ENCODE measurements at places on chromosomes 3 and 15.

GRCh38 chr3:14150078-14150477 is 25.2 kb downstream of the TMEM43 start:
- no peak for DNase-seq

DNA sequence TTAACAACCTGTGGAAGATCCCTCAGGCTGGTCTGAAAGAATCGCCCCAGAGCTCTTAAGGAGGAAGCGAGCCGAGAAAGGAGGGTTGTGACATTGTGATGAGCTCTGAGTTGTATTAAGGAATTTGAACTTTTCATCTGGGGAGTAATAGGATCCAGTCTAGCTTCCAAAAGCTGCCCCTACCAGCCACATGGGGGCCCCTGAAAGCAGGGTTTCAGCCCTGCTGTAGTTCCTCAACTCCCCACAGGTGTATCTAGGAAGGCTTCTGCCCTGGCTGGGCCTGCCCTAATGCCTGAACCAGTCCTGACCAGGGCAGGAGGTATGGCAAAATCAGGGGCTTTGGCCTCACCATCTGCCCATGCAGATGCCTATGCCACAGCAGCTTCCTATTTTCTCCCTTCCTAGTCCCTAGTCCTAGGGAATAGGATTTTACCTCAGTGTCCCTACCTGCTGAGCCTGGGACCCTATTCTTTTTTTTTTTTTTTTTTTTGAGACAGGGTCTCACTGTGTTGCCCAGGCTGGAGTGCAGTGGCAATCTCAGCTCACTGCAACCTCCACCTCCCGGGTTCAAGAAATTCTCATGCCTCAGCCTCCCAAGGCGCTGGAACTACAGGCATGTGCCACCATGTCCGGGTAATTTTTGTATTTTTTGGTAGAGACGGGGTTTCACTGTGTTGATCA is 5.0 kb upstream of the AP3S2 start:
- DNase-seq: peak; percentile 53

DNA sequence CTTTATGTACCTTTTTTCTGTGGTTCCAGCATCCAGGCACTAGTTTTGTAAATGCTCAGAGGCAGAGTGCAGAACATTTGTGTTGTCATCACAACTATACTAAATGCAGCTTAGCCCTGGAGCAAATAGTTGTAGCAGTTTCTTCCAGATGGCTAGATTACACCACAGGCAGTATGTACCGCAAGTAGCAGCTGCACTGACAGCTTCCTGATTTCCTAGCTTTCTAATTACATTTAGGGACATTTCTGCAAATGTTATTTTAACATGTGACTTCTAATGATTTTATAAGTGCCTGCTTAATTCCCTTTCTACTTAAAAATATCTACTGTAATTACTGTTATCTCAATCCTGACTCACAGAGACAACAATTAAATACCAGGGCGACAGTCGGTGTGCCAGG is 106.5 kb downstream of the NR2E3 start:
- DNase-seq: no peak

DNA sequence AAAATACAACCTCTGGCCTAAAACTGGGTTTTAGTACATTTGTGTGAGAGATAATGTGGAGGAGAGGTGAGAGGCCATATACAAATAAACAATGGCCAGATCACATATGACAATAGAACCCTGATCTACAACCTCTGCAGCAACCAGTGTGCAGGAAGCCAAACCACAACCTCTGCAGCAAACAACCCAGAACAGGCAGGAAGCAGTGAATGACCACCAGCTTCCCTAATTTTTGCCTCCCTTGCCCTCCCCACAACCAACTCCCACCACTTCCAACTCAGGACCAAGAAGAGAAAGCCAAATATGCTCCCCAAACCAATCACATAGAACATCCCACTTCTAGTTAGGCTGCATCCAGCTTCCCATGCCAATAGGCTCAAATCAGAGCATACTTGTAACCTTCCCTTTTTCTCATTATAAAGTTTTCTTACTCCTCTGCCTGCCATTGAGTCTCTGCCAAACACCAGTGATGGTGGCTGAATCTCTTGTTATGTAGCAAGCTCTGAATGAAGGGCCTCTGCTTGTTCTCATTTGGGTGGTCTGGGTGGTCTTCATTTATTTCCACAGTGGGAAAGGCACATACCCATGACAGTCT is 102.6 kb upstream of the GAP43 start:
- no peak for DNase-seq

GRCh38 chr3:53478921-53479664 is 15.3 kb upstream of the CACNA1D start:
- no peak for DNase-seq

- DNase-seq: no peak
These were observed 938 bp downstream of the DZIP3 start for GRCh38 chr3:108590460-108590859.

GRCh38 chr3:113241292-113242095 is 30.1 kb downstream of the BOC start:
- DNase-seq: no peak

DNA sequence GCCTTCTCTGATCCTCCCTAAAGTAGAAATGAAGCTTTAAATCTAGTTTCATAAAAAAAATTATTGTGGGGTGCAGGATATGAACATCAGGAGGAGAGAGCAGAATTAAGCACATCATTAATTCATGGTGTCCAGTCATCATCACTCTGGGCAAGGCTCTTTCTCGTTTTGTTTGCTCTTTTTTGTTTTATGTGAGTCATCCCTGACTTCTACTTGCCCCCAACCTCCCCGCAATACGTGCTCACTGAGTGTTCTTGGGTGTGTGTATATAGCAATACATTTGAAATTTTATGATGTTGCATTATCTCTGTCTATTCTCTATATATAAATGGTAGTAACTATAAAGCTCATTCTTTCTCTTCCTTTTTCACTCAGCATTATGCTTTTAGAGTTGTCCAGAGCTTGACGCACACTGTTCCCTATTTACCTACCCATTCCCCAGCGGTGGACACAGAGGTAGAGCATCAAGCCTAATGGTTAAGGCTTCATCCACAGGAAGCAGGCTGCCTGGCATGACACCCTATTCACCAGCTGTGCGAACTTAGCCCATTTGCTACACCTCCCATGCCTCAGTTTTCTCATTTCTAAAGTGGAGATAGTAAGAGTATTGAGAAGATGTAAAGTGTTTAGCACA is 72.3 kb downstream of the CD200R1L start:
- DNase-seq: no peak

DNA sequence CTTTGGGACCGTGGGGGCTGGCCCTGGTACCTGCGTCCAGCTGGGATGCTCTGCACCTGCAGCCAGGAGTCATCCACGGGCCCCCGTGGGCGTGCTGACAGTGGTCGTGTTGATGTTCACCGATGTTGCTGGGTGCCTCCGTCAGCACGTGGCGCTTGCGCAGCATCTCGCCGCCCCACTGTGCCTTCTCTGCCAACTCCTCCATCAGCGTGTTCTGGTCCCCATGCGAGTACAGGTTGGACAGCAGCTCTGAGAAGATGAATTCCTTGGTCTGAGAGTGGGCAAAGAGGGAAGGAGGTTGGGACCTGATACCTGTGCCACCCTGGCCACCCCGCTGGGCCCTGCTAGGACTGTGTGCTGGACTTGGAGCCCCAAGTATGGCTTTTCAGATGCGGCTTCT is 61.4 kb downstream of the ADAMTS7 start:
- DNase-seq: no peak

DNA sequence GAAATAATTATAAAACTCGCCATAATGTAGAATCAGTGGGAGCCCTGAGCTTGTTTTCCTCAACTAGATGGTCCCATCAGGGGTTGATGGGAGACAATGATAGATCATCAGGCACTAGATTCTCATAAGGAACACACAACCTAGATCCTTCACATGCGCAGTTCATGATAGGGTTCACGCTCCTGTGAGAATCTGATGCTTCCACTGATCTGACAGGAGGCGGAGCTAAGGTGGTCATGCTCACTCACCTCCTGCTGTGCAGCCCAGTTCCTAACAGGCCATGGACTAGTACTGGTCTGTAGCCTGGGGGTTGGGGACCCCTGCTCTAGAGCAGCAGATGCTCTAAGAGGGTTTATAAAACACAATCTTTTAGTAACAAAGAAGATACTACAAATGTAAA is 183.6 kb downstream of the ANXA2 start:
- DNase-seq: no peak

DNA sequence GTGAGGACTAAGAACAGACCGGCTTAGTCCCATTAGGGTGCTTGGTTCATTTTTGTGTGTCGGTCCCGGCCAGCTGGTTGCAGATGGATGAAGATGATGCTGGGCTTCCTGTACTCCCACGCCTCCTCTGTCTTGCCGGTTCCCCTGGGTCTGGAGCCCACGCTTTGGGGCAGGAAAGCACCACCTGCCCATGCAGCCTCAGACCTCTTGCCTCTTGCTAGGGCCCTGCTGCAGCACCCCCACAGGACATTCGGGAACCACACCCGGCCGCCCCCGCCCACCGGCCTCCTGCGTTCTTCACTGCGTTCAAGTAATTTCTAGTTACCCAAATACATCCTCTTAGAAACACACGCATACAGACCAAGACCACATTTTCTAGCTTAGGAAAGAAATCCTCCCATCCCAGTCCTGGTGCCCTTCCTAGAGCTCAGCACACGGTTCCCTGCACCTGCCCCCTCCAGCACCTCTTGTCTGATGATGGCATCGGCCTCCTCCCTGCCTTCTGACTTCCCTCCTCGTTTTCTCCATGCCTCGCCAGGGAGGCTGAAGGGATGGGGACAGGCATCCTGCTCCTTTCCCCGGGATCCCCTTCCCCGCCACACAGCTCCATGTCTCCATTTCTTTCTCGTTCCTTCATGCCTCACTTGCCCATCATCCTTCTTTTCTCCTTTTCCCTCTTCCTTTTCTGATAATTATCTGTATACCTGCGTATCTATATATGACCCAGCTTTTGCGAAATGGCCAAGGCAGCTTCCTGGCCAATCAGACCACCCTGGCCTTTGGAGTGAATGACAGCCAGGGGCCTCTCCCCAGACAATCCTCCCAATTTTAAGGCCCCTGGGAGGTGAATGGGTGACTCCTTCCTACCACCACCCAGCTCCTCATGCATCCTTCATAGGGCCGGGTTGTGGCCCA is 30.9 kb downstream of the FAM3D start:
- DNase-seq: no peak

- no peak for DNase-seq
These were observed 55.8 kb upstream of the MYO5C start for GRCh38 chr15:52351206-52351908.

DNA sequence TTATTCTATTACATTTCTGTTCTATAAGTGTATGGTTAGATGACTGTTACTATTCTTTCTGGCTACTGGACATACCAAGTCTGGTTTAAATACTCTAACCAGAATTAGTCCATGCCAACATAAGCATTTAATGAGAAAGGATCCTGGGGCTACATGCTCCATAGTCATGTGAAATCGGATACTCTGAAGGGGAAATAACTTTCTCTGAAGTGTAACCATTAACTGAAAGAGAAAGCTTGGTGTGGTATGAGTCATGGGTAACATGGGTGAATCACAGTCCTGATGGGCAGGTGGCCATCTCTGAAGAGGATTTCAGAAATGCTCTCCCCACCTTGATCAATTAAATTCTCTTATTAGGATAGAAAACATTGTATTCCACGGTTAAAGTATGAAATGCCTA is 69.4 kb downstream of the FHIT start:
- DNase-seq: peak; percentile 26

GRCh38 chr3:53534676-53535400 is 40.4 kb downstream of the CACNA1D start:
- no peak for DNase-seq

DNA sequence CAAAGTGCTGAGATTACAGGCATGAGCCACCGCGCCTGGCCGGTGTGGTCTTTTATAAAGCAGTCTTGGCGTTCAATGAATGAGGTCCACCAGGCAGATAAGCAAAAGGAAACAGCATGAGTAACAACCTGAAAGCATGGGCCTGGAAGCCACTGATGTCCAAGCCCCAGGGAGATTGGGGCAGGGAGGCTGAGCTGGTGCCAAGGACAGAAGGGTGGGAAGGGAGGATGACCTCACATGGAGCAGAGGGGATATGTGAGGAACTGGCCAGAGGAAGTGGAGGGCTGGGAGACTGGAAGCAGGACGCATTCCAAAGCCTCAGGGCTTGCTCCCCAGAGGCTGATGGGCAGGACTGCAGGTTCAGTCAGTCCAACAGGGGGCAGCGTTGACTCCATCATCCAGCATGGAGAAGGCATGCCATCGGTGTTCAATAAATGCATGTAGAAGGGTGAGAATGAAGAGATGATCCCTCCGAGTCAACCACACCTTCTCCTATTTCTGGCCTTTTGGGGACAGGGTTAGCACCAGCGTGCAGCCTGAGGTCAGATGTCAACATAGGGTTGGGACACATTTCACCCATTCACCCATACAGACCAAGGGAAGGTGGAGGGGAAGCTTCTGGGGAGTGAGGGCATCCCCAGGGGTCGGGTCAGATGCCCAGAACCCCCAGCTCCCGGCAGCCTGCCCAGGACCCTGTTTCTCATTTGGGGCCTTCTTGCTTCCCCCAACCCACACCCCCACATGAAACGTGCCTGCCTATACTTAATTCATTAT is 14.8 kb downstream of the MYL3 start:
- no peak for DNase-seq

DNA sequence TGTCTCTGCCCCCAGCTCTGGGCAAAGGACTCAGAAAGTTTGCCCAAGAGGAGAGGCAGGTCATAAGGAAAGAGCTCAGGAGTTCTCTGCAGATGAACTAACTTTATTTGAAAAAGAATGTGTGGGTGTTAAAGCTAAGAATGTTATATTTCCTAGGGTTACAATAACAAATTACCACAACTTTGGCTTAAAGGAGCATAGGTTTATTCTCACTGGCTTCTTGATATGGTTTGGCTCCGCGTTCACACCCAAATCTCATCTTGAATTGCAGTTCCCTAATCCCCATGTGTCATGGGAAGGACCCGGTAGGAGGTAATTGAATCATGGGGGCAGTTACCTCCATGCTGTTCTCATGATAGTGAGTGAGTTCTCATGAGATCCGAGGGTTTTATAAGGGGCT is 383.7 kb upstream of the CFAP20DC start:
- DNase-seq: no peak

DNA sequence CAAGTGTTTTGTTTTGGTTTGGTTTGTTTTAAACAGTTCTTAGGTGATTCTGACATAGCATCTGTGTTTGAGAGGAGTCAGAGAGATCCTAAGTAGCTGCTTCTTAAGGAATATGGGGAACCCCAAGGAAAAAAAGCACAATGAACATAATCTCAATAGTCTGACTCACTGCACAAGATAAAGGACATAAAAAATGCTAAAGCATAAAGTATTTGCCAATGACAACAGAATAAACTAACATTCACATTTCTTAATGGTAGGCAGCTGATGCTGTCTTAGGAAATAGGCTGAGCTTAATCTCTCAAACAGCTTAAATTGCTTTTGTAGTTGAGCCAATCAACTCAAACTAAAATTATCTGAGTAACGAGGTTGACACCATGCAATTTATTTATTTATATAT is 2.9 kb downstream of the NCEH1 start:
- DNase-seq: no peak

All from GM18507 (cell line).